ENCODE measurements at places on chromosomes 1 and 21.
A peak's percentile ranks its signal among the peaks of the same experiment; 100 is the strongest.

GRCh38 chr21:36684957-36685714 is 13.8 kb upstream of the SIM2 start:
- DNase-seq = no peak

- DNase-seq = peak; percentile 38
Measured at GRCh38 chr1:152495066-152495675, 15.4 kb upstream of the LCE5A start.

GRCh38 chr1:14160781-14161180 is 437.7 kb upstream of the KAZN start:
- DNase-seq = no peak

- no peak for DNase-seq
Measured at GRCh38 chr1:3520419-3521378, 66.2 kb downstream of the ARHGEF16 start.

DNA sequence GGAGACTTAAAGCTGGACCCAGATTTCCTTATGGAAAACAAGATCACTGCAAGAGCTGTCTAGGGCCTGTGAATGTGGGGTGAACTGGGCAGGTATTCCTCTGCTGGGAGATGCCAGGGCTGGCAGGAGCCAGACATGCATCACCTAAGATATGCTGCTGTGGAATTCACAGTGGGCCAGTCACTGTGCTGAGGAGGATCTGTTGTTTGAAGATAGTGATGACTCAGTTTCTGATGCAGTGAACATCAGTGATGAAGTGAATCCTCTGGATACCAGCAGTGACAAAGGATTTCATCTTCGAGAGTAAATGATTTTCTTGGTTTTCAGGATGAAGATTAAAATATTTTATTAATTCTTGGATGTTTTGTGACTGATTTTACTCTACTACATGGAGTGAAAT is 29.9 kb upstream of the CAMSAP2 start:
- DNase-seq = no peak

DNA sequence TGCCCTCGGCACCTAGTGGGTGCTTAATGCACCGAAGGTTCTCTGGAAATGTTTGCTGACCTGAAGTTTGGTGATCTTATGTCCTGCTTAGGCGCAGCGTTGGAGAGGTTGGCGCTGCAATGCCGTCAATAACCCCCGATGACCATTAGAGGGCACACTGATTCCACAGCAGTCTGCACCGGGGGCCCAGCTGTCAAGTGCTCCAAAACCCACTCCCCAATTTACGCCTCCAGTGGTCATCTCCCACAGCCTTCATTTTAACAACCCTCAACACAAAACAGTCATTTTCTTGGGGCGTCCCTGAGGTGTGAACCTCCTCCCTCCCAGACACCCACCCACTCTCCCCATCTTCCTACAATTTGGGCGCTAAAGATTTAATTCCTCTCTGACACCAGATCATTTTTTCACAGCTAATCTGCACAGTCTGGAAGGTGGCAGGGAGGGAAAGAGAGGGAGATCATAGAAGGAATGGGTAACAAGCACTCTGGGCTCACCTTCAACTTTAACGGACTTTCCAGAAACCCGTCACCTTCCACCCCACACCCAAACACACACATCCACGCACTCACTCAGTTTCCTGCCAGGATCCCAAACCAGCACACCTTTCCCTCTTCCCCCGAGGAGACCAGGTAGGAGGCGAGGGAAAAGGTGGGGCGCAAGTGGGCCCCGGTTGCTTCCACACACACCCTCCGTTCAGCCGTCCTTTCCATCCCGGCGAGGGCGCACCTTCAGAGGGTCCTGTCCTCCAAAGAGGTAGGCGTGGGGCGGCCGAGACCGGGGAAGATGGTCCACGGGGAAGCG is 570 bp upstream of the NPR1 start:
- peak; percentile 63 for DNase-seq

- DNase-seq = no peak
Measured at GRCh38 chr1:178784131-178784536, 59.1 kb downstream of the RALGPS2 start.

- DNase-seq = no peak
Measured at GRCh38 chr1:208034135-208034534, 123.2 kb upstream of the CD34 start.

DNA sequence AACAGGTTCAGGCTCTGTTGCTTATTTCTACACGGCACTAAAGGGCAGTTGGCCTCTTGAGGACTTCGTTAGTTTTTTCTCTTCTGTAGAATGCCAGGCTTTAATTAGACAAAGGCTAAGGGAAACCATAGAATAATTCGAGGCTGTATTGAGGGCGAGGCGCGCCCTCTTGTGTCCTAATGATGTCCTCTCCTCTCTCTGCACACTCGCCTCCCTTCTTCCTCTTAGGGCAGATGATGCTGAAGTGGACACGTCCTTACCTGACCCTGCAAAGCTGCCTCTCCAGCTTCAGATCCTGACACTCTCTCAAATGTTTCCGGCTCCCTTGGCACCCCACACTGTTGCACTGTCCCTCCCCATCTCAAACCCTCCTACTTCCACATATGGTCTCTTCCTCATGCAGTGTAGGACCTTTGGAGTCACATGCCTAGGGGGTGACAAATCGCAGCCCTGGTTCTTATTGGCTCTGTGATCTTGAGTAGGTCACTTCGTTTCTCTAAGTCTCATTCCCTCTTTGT is 1.9 kb upstream of the ZSCAN20 start:
- peak; percentile 67 for DNase-seq

GRCh38 chr1:22530715-22531114 is 32.6 kb upstream of the EPHA8 start:
- no peak for DNase-seq

- no peak for DNase-seq
Measured at GRCh38 chr1:229553621-229554130, 4.8 kb downstream of the ABCB10 start.

DNA sequence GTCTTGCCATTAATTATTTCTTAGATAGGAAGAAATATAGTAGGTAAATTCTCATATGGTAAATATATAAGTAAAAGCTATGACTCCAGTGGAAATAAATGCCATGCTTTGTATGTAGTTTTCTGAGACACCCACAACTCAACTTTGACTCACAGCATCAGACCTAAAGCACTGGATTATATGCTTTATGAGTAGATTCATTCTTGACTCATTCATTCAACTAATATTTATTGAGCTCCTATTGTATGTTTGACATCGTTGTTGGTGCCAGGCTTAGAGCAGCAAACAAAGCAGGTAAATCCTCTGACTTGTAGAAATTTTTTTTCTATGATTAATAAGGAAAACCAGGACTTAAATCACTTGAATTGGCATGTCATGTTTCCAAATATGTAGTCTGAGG is 211.4 kb downstream of the PTPRC start:
- DNase-seq = no peak

DNA sequence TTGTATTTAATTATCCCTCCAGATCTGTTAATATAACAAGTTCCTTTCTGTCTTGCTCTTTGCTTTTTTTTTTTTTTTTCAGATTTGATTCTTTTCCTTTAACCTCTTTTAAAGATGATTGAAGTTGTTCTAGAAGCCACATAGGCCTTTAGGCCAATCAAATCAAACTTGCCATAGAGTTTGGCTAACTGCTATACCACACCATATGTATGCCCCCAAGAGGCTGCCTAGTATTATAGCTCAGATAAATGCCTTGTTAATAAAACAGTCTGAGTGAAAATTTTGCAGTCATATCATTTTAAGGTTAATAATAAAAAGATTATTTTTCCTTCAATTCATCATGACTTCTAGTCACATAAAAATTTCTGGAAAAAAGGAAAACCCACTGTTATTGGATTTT is 696.0 kb upstream of the CHRM3 start:
- no peak for DNase-seq

- DNase-seq = no peak
Measured at GRCh38 chr1:86450847-86451246, 17.9 kb upstream of the CLCA1 start.

GRCh38 chr1:101264697-101265096 is 27.9 kb downstream of the S1PR1 start:
- DNase-seq = no peak

- DNase-seq = no peak
Measured at GRCh38 chr1:61754545-61754944, 12.3 kb downstream of the PATJ start.

- no peak for DNase-seq
Measured at GRCh38 chr1:117838911-117839310, 90.5 kb downstream of the GDAP2 start.

- no peak for DNase-seq
Measured at GRCh38 chr1:81733480-81733879, 67.3 kb upstream of the ADGRL2 start.

Data from stimulated activated CD4-positive, alpha-beta T cell treated with anti-CD3 and anti-CD28 coated beads, Interleukin-15, amount 100 ng/mL, for 24 hours (primary cell).